HepG2 (cell line): ENCODE measurements at places on chromosomes 1 and 21. TPM values are rescaled to one million over a fixed set of nuclear protein-coding genes. Genes with fewer than 3 reads are reported as not detected.

- no peak overlapping the region for H3K4me3 ChIP-seq
- no peaks in the 10 kb centered on the region for H3K36me3 ChIP-seq
- H3K27me3 ChIP-seq: no peaks in the 10 kb centered on the region
- no peaks in the 10 kb centered on the region for H3K4me1 ChIP-seq
These were observed 330.4 kb downstream of the KCNT2 start for GRCh38 chr1:196277860-196278259.

GRCh38 chr1:181501612-181502011, 18.3 kb downstream of the CACNA1E start:
- DNase-seq: no peak
- H3K27me3 ChIP-seq: no peaks in the 10 kb centered on the region
- no peak overlapping the region for H3K4me3 ChIP-seq
- peaks cover 11% of the 10 kb centered on the region; the same call in 1 of the 2 replicates for H3K4me1 ChIP-seq
- H3K27ac ChIP-seq: no peak overlapping the region

DNA sequence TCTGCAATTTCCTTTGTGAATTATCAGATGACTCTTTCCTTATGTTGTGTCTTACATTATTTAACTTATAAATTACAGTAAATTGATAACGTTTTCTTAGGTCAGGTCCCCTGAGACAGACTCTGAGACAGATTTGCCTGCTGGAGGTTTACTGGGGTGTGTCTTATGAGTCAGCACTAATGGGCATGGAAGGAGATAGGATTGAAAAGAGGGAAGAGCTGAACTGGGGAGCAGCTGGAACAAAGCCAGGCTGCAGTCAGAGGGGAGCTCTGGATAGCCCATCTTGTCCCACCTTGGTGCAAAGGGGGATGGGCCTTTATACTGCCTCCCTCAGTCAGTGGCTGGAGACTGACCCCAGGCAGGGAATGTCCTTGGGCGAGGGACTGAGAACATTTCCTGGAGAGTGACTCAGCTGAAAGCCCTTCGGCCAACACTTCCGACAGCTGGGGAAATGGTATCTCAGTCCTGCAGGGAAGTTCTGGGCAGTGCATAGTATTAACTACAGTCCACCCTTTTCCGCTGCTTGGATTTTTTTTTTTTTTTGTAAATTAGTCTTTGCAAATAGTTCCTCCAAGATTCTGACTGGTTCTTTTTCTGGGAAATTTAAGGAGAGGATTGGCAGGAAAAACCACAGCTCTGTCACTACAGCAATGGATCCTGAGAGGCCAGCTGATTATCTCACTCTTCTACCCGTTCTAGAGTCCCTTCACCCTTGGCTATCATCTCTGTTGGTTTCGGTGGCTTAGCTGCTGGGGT, 39.1 kb upstream of the CDC42BPA start:
- H3K36me3 ChIP-seq: no peaks in the 10 kb centered on the region
- peaks cover 15% of the 10 kb centered on the region for H3K4me1 ChIP-seq
- peak; percentile 52 for DNase-seq
- no peak overlapping the region for H3K4me3 ChIP-seq

- H3K4me1 ChIP-seq: no peaks in the 10 kb centered on the region
- H3K4me3 ChIP-seq: no peak overlapping the region
- H3K36me3 ChIP-seq: peaks cover 30% of the 10 kb centered on the region; the same call in 2 of the 3 replicates
- no peaks in the 10 kb centered on the region for H3K27me3 ChIP-seq
- no peak for DNase-seq
- no peak overlapping the region for H3K27ac ChIP-seq
These were observed 36.0 kb upstream of the IL19 start for GRCh38 chr1:206734499-206735142.

DNA sequence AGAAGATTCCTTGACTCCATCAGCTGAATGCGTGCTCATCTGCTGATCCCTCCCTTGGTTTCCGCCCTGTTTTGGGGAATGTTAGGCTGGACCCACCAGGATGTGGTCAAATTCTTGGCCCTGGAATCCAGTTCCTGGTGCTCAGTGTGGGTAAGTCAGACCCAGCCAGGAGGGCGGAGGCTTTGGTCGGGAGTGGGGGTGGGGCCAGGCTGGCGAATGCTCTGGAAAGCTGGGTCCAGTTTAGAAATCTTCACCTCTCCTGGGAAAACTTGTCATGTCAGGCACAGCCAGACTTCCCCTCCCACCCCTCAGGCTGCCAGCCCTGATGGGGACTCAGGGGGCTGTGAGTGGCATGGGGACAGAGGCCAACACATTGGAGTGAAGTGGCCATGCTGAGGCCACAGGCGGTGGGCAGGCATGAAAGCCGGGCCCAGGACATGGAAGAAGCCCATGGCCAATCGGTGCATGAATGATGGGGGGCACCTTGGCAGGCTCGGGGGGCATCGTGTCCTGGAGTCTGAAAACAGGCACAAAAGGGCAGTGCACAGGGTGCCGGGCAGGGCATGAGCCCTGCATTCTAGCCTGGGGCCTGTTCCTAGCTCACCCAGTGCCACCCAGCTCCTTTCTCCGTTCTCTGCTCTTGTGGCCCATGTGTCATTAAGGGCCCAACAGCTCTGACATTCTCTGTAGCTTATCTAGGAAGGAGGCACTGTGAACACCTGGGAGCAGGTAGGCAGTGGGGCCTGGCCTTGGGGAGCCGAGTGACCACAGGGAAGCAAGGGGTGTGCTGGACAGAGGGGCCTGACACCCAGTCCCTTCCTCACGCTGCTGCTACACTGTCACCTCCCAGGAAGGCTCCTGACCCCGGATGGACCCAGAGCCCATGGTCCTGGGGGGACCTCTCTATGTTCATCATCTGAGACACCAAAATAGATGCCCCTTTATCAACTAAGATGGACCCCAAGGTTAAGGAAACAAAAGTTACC, 14.6 kb upstream of the PADI1 start:
- H3K27ac ChIP-seq: no peak overlapping the region
- no peaks in the 10 kb centered on the region for H3K4me1 ChIP-seq
- H3K27me3 ChIP-seq: 0 out of 3 replicates have a peak, but pooled peaks cover 4% of the 10 kb centered on the region

DNA sequence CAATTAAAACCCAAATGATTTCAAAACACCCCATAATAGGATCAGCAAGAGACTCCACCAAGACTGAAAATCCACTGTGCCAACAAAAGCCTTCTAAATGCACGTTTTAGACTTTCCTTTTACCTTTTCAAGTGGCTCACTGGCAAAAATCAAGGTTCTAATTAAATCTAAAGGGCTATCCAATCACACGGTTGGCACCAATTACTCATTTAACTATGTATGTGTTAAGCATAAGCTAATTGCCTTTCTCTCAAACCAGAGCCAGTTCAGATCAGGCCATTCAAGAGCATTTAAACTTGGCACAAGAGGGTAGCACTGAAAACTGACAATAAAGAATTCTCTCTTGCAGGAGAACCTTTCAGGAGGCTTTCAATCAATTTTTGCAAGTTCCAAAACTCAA, 139.5 kb downstream of the RGS7 start:
- no peak overlapping the region for H3K4me3 ChIP-seq
- H3K4me1 ChIP-seq: no peaks in the 10 kb centered on the region
- no peak for DNase-seq
- no peaks in the 10 kb centered on the region for H3K36me3 ChIP-seq
- no peaks in the 10 kb centered on the region for H3K27me3 ChIP-seq
- H3K27ac ChIP-seq: no peak overlapping the region

DNA sequence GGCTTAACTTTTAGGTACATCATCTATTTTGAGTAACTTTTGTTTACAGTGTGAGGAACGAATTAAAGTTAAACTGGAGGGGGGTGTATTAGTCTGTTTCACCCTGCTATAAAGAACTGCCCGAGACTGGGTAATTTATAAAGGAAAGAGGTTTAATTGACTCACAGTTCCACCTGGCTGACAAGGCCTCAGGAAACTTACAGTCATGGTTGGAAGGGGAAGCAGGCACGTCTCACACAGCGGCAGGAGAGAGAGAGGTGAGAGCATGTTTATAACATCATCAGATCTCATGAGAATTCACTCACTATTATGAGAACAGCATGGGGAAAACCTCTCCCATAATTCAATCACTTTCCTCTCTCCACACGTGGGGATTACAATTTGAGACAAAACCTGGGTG, 31.9 kb upstream of the TMEM52 start:
- H3K4me3 ChIP-seq: no peak overlapping the region
- H3K27me3 ChIP-seq: no peaks in the 10 kb centered on the region
- H3K4me1 ChIP-seq: peaks cover 42% of the 10 kb centered on the region
- no peak for DNase-seq
- H3K36me3 ChIP-seq: no peaks in the 10 kb centered on the region

GRCh38 chr1:92240034-92240433, 22.3 kb downstream of the C1orf146 start:
- no peak for DNase-seq
- H3K4me1 ChIP-seq: no peaks in the 10 kb centered on the region
- H3K4me3 ChIP-seq: no peak overlapping the region
- H3K27ac ChIP-seq: no peak overlapping the region
- no peaks in the 10 kb centered on the region for H3K27me3 ChIP-seq

- no peak for DNase-seq
- no peak overlapping the region for H3K27ac ChIP-seq
- H3K4me3 ChIP-seq: no peak overlapping the region
- no peaks in the 10 kb centered on the region for H3K27me3 ChIP-seq
- no peaks in the 10 kb centered on the region for H3K4me1 ChIP-seq
These were observed 397.3 kb downstream of the AGBL4 start for GRCh38 chr1:49626472-49626871.

- DNase-seq: no peak
- H3K4me3 ChIP-seq: no peak overlapping the region
- no peaks in the 10 kb centered on the region for H3K27me3 ChIP-seq
- no peaks in the 10 kb centered on the region for H3K4me1 ChIP-seq
- no peak overlapping the region for H3K27ac ChIP-seq
These were observed 395.1 kb downstream of the HLX start for GRCh38 chr1:221274373-221274772.

DNA sequence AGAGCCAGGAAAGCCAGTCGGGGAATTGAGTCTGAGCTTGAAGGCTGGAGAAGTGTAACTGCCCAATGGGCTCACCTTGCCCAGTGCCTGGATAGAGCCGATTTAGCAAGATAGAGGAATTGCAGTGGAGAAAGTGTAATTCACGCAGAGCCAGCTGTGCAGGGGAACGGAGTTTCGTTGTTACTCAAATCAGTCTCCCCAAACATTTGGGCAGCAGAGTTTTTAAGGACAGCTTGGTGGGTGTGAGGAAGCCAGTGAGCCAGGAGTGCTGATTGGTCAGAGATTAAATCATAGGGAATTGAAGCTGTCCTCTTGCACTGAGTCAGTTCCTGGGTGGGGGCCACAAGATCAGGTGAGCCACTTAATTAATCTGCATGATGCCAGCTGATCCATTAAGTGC, 28.4 kb upstream of the NLRP3 start:
- no peak overlapping the region for H3K27ac ChIP-seq
- DNase-seq: no peak
- no peaks in the 10 kb centered on the region for H3K4me1 ChIP-seq
- H3K4me3 ChIP-seq: no peak overlapping the region
- no peaks in the 10 kb centered on the region for H3K36me3 ChIP-seq
- H3K27me3 ChIP-seq: peaks cover 16% of the 10 kb centered on the region

GRCh38 chr1:153420306-153420705, 4.0 kb downstream of the S100A7A start:
- H3K36me3 ChIP-seq: no peaks in the 10 kb centered on the region
- H3K4me3 ChIP-seq: no peak overlapping the region
- no peak for DNase-seq
- no peaks in the 10 kb centered on the region for H3K27me3 ChIP-seq
- H3K27ac ChIP-seq: no peak overlapping the region

DNA sequence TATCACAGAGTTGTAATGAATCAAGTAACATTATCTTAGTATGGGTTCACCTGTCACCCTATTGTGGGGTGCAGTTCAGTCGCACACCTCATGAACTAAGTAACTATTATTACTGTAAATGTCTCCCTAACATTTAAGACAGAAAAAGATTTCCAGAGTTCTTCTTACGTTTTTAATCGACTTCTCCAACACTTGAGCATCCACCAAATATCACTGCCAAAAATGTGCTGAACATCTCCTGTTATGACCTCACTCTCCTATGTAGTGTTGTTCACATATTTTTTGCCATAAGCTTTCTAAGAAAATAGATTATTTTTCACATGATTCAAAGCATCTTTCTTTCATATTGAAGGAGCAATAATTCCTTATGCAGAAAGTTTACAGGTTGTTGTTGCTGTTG, 1.3 kb downstream of the TTLL7 start:
- no peaks in the 10 kb centered on the region for H3K36me3 ChIP-seq
- no peak overlapping the region for H3K4me3 ChIP-seq
- no peak overlapping the region for H3K27ac ChIP-seq
- DNase-seq: no peak
- peaks cover 6% of the 10 kb centered on the region for H3K4me1 ChIP-seq

GRCh38 chr1:231921646-231922345, 295.2 kb downstream of the DISC1 start:
- H3K4me1 ChIP-seq: no peaks in the 10 kb centered on the region
- no peaks in the 10 kb centered on the region for H3K36me3 ChIP-seq
- H3K4me3 ChIP-seq: no peak overlapping the region

GRCh38 chr1:193656841-193657240, 470.4 kb upstream of the B3GALT2 start:
- DNase-seq: no peak
- H3K27me3 ChIP-seq: no peaks in the 10 kb centered on the region
- H3K36me3 ChIP-seq: no peaks in the 10 kb centered on the region
- H3K4me1 ChIP-seq: no peaks in the 10 kb centered on the region
- no peak overlapping the region for H3K4me3 ChIP-seq
- no peak overlapping the region for H3K27ac ChIP-seq

DNA sequence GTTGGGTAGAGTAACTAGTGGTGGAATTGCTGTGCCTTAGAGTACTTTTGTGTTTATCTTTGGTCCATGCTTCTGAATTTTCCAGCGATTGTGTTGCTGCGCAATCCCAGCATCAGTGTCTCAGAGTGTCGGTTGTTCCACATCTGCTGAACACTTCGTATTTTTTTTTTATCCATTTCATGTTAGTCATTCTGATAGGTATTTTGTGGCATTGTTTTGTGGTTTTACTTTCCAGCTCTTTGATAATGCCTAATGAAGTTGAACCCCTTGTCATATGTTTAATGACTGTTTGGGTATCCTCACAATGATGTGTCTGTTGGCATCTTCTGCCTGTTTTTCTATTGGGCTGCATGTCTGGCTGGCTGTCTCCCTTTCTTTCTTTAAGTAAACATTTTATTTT, 13.6 kb downstream of the TUFT1 start:
- H3K36me3 ChIP-seq: no peaks in the 10 kb centered on the region
- no peak for DNase-seq
- H3K4me3 ChIP-seq: no peak overlapping the region
- peaks cover 24% of the 10 kb centered on the region for H3K4me1 ChIP-seq
- H3K27me3 ChIP-seq: no peaks in the 10 kb centered on the region; the same call in 1 of the 2 replicates

DNA sequence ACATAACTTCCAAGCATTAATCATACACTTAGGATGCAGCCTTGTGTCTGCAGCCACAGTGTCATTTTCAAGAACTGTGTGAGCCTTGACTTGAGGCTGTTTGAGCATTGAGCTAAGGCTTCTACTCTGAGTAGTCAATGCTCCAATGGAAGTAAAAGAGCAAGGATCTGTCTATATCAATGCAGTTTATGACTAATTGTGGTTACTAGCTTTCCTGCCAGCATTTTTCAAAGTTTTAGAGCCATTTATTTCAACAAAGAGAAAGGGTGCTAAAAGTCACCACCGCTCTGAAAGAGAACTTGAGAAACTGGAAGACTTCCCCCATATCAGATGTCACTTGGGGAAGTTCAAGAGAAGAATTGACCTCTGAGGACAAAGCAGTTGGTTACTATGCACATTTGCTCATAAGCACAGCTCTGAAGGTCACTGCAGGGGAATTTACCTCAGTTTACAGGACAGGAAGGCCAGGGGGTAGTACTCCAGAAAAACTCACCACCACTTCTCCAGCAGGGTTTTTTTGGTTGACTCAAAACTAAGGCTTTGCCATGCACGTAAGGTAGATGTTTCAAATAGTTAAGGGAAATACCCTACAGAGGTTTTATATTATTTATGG, 24.5 kb upstream of the RGS1 start:
- no peak overlapping the region for H3K4me3 ChIP-seq
- no peaks in the 10 kb centered on the region for H3K36me3 ChIP-seq
- no peaks in the 10 kb centered on the region for H3K4me1 ChIP-seq
- no peak overlapping the region for H3K27ac ChIP-seq
- no peaks in the 10 kb centered on the region for H3K27me3 ChIP-seq
- no peak for DNase-seq

RAB25 gene
- 0.20 TPM in 1 of 2 replicates, not detected in the other for total RNA-seq

ADPRS gene
- 30.6 and 31.7 TPM in 2 replicates for total RNA-seq

PLA2G2F gene
- not detected in 2 replicates for total RNA-seq
